ENCODE measurements at places on chromosomes 7 and 10.

GRCh38 chr7:81031243-81031642, 112.4 kb upstream of the SEMA3C start:
- DNase-seq, result no peak

DNA sequence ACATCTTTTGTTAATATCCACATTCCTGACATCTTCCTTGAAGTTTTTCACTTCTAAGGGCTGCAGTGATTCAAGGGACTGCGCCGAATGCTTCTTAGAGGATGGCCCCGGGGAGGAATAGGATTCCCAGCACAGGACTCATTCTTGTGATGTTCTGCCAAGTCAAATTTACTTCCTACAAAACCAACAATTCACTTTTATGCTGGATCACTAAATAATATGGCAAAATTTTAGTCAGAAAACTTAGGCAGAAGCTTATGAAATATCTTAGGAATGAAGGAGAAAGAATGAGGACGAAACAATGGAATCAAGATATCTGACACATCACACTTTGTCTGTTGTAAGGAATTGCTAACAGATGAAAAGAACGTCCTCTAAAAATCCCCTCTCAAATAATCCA, 151.5 kb downstream of the JAZF1 start:
- DNase-seq, result no peak

- no peak for DNase-seq
Measured at GRCh38 chr10:82409671-82410070, 534.7 kb downstream of the NRG3 start.

GRCh38 chr10:43208147-43209073, 58.5 kb downstream of the RASGEF1A start:
- no peak for DNase-seq

GRCh38 chr10:80324891-80325364, 31.6 kb downstream of the DYDC1 start:
- DNase-seq, result no peak

GRCh38 chr10:74500816-74501215, 325.6 kb upstream of the KAT6B start:
- no peak for DNase-seq

- DNase-seq, result no peak
Measured at GRCh38 chr10:71850021-71850742, 869 bp downstream of the PSAP start.

DNA sequence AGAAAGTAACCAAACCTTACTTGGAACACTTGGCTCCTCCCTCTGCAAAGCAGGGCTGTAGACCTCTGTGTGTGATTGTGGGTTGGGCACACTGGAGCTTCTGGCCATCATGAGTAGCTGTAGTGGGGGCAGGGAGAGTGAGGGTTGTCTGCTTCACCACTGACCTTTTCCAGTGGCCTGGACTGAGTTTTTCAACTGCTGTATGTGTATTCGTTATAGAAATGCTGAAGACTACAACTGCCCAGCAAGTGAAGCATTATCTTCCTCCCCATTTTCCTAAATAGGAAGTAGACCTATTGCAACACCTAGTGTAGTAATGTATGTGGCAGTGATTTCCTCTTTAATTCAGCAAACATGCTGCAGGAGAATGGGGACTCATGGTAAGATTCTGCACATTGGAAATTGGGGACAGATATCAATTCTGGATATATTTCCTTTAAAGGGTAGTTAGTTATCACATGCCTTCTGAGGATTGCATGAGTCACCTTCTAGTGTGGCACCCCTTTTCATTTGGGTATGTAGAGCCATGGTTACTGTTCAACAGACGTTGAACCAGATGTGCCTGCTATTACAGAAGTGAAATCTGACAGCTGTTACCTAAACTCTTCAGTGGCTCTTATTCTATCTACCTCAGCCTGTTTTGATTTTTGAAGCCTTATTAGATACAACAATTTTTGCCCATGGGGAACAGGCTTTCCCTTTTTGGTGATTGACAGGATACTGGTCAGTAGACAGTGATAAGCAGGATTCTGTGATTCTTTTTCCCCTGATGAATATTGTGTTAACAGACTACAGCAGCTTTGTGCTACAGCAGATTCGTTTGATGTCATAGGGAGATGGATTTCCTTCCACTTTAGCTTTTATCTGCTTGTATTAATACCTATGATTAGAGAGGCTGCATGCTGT, 130.9 kb downstream of the SND1 start:
- peak; percentile 2 for DNase-seq

DNA sequence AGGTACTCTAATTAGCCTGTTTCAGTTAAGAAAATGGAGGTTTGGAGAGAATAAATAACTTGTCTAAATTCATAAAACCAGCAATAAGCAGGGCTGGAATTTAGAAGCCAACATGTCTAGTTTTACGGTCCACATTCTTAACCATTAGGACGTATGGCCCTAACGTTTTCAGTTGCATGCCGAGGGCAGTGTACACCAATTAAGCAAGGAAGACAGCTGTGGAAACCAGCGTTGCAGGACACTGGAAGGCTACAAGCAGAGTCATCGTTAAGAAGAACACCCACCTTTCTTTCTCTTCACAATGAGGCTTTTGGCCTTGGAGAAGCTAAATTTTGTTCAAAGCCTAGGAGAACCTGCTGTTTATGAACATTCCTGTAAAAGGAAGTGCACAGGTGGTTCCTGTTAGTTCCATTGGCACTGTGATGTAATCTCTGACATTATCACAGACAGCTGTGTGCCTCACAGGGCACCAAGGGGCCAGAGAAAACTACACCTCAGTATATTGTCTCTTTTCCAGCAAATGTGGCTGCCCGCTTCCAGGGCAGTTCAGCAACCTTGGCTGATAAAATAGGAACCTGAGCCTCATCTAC, 21.0 kb downstream of the MPP7 start:
- no peak for DNase-seq

DNA sequence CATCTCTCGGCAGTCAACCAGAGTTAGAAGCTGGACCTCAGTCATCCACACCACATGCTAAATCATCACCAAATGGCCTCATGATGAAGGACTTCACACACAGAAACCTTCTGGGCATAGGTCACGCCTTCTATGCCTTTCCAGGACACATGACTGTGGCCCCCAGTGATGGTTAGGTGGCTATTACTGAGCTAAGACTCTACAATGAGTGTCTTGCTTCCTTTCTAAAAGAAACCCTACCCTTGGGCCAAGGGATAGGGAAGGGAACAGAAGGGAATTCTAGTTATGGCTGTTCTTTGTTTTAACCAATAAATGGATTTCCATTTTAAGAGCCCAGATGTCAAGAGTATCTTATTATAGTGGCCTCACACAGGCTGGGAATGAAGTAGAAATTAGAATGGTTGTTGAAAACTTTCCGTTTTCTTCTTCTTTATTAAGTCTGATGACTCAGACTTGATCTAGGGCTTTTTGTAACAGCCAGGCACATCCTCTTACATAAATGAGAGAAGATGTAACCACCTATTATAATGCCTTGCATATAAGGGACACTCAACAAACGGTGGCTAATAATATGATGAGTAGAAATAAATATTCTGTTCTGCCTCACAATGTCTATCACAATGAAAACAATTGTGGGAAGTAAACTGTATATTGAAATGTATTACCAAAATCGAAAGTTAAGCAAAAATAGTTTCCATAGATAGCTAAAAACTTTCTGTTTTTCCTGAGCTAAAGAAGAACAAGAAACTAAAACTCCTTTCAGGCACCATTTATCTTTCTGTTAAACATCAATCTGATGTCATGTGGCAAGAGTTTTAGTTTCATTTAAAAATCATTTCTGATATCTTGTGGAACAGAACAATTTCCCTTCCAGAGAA, 62.5 kb upstream of the TOMM7 start:
- DNase-seq, result no peak

DNA sequence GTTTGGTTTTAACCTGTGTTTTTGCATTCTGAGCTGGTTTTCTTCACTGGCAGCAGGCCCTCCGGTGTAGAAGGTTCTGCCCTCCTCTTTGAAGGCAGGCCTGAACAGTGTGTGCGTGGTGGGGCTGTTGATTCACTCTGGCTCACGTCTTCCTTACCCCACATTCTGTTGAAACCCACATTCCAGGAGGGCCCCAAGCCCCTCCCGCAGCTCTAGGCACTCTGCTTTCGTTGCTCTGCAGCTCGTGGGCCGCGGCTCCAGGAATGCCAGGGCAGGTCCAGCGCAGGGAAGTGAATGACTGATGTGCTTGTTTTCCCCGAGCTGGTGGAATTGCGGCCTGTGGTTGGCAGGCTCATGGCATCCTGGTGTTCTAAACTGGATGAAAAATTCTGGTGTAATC, 49.0 kb downstream of the HTRA1 start:
- no peak for DNase-seq
